ENCODE measurements at places on chromosomes 4 and X. TPM values are rescaled to one million over a fixed set of nuclear protein-coding genes. Genes with fewer than 3 reads are reported as not detected.

DNA sequence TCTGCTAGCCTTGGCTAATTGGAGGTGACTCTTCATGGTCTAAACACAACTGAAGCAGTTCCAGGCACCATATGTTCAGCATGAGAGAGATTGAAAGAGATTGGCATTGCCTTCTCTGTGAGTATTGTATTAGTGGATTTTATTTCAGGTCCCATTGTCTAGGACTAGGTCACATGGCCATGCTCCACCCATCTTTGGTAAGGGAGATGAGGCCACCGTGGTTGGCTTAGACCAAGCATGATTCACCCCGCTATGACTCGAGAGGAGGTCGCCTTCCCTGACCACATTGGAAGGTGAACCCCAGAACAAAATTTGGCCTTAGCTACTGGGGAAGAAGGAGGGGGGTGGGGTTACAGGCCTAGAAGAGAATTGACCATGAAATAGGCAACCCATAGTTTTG lies 109.9 kb upstream of the BCOR start:
- H3K4me3 ChIP-seq = no peak overlapping the region
- no peaks in the 10 kb centered on the region for H3K4me1 ChIP-seq
- no peaks in the 10 kb centered on the region for H3K27me3 ChIP-seq
- H3K36me3 ChIP-seq = no peaks in the 10 kb centered on the region
- no peak overlapping the region for H3K27ac ChIP-seq

DNA sequence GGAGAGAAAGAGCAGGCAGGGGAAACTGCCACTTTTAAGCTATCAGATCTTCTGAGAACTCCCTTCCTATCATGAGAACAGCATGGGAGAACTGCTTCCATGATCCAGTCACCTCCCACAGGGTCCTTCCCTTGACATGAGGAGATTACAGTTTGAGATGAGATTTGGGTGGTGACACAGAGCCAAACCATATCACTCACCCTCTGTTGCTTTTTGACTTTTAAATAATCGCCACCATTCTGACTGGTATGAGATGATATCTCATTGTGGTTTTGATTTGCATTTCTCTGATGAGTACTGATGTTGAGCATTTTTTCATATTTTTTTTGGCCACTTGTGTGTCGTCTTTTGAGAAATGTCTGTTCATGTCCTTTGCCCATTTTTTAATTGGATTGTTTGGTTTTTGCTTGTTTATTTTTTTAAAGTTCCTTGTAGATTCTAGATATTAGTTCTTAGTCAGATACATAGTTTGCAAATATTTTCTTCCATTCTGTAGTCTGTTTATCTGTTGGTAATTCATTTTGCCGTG lies 6.5 kb upstream of the PAQR3 start:
- H3K27ac ChIP-seq = no peak overlapping the region
- H3K27me3 ChIP-seq = peaks cover 4% of the 10 kb centered on the region
- H3K4me1 ChIP-seq = no peaks in the 10 kb centered on the region

- H3K36me3 ChIP-seq = peaks cover 19% of the 10 kb centered on the region
- no peak overlapping the region for H3K4me3 ChIP-seq
- H3K4me1 ChIP-seq = peaks cover 8% of the 10 kb centered on the region
- DNase-seq = no peak
- no peak overlapping the region for H3K27ac ChIP-seq
Measured at GRCh38 chr4:17814140-17814539, 3.4 kb downstream of the NCAPG start.

GRCh38 chrX:138745196-138745595 lies 33.7 kb upstream of the FGF13 start:
- no peaks in the 10 kb centered on the region for H3K36me3 ChIP-seq
- no peak overlapping the region for H3K27ac ChIP-seq
- no peaks in the 10 kb centered on the region for H3K4me1 ChIP-seq

DNA sequence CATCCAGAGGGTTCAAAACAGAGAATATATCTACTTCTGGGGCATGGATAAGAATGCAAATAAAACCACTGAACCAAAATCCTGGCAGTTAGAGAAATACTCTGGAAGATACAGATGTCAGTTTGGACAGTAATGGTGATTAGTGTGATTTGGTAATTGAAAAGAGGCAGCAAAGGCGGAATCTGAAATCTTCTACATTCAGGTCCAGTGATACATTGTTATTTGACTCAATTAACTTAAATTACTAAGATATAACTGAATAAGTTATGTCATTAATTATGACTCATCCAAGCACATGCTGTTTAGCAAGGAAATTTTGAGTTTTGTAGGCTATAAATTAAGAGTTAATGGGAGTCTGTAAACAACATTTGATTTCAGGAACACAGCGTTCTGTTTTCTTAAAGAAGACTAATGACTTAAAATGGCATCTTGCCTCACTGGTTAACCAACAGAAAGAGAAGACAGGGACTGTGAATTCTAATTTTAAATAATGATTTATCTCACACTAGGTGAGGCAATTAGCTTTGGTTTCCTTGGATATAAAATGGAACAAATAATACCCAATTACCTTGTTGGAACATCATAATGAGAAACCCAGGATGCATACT lies 937.1 kb downstream of the PDHA2 start:
- H3K27ac ChIP-seq = no peak overlapping the region
- H3K4me1 ChIP-seq = no peaks in the 10 kb centered on the region
- no peak for DNase-seq
- H3K4me3 ChIP-seq = no peak overlapping the region
- no peaks in the 10 kb centered on the region for H3K36me3 ChIP-seq

- H3K36me3 ChIP-seq = no peaks in the 10 kb centered on the region
- peak; percentile 71 for DNase-seq
- H3K27ac ChIP-seq = peak overlapping the region; percentile 83
- no peaks in the 10 kb centered on the region for H3K27me3 ChIP-seq
- H3K4me3 ChIP-seq = peak overlapping the region; percentile 62
Measured at GRCh38 chrX:48972220-48973164, 848 bp upstream of the KCND1 start.

DNA sequence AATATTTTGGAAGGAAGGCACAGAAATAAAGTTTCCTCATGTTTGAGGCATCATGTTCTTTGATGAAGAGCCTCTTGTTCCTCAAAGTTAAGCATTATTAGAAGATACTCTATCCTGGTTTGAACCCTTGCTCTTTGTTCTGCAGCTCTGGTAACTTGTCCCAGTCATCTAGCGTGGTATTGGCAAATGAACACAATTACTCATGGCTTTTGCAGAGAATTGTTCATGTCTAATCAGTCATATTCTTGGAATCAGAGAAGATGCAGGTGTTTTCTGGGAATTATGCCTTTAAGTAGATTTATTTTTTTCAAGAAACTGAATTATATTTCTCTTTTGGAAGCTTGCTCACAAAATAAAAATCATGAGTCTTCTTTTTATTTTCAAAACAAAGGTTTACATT lies 52.9 kb upstream of the HPGDS start:
- no peaks in the 10 kb centered on the region for H3K36me3 ChIP-seq
- no peaks in the 10 kb centered on the region for H3K27me3 ChIP-seq

GRCh38 chrX:110308220-110308619 lies 9.7 kb downstream of the AMMECR1 start:
- no peak overlapping the region for H3K4me3 ChIP-seq
- H3K36me3 ChIP-seq = no peaks in the 10 kb centered on the region
- H3K27me3 ChIP-seq = no peaks in the 10 kb centered on the region
- DNase-seq = no peak

DNA sequence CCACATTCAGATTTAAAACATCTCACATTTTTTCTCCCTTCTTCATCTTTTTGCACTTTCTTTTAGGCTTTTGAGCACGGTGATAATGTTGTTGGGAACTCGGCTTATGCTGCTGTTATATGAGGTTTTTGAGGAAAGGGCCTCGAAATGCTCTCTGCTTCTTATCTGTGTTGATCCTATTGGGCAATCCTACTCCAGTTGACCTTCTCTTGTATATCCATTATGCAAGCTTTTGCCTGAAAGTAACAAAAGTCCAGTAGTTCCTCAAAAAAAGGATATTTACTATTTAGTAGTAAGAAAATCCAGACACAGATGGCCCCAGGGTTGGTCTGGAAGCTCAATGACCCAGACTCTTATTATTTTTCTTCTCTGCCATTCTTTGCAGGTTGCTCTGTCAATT lies 57.7 kb upstream of the SPANXB1 start:
- no peaks in the 10 kb centered on the region for H3K4me1 ChIP-seq
- no peaks in the 10 kb centered on the region for H3K36me3 ChIP-seq
- no peak overlapping the region for H3K4me3 ChIP-seq
- H3K27me3 ChIP-seq = no peaks in the 10 kb centered on the region
- DNase-seq = no peak
- H3K27ac ChIP-seq = no peak overlapping the region

- peaks cover 13% of the 10 kb centered on the region for H3K27me3 ChIP-seq
- DNase-seq = no peak
- no peak overlapping the region for H3K27ac ChIP-seq
- no peaks in the 10 kb centered on the region for H3K4me1 ChIP-seq
Measured at GRCh38 chrX:102708900-102709299, 3.3 kb upstream of the GPRASP2 start.

DNA sequence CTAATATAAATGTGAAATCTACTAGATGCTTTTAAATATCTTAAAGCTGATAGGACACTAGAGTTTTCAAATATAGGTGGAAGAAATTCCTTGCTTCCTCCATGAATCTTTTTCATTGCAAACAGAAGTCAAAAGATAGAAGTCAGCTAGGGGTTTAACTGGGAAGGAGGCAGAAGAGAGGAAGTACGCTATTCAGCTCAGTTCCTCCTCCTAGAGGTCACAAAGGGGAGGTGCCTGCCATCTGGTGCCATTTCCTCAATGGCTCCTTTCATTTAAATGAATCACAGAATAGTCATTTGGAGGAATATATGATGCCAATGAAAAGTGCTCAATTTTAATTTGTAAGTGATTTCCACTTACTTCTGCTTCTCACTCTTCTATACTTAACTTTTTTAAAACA lies 8.5 kb downstream of the COL25A1 start:
- DNase-seq = peak; percentile 87
- no peaks in the 10 kb centered on the region for H3K36me3 ChIP-seq
- H3K4me3 ChIP-seq = no peak overlapping the region
- H3K27ac ChIP-seq = no peak overlapping the region

- H3K4me3 ChIP-seq = no peak overlapping the region
- H3K4me1 ChIP-seq = no peaks in the 10 kb centered on the region
- H3K36me3 ChIP-seq = no peaks in the 10 kb centered on the region
Measured at GRCh38 chr4:8910100-8910821, 38.6 kb upstream of the HMX1 start.

GRCh38 chr4:22029803-22030202 lies 81.2 kb upstream of the KCNIP4 start:
- no peaks in the 10 kb centered on the region for H3K27me3 ChIP-seq
- H3K27ac ChIP-seq = no peak overlapping the region
- no peaks in the 10 kb centered on the region for H3K36me3 ChIP-seq
- peak; percentile 14 for DNase-seq

GRCh38 chr4:13793020-13793710 lies 165.6 kb upstream of the BOD1L1 start:
- H3K4me1 ChIP-seq = no peaks in the 10 kb centered on the region
- H3K27ac ChIP-seq = no peak overlapping the region
- H3K36me3 ChIP-seq = no peaks in the 10 kb centered on the region
- no peak for DNase-seq
- H3K27me3 ChIP-seq = no peaks in the 10 kb centered on the region

GRCh38 chr4:151581570-151581969 lies 172.6 kb downstream of the FHIP1A start:
- no peak overlapping the region for H3K27ac ChIP-seq
- no peak overlapping the region for H3K4me3 ChIP-seq
- no peaks in the 10 kb centered on the region for H3K27me3 ChIP-seq
- no peak for DNase-seq
- H3K4me1 ChIP-seq = no peaks in the 10 kb centered on the region

APLN gene
- total RNA-seq = 0.16 TPM

SRPX gene
- 12.5 TPM for total RNA-seq

TCEAL6 gene
- 0.24 TPM for total RNA-seq

RAI2 gene
- total RNA-seq = 1.4 TPM

TSPAN7 gene
- 7.2 TPM for total RNA-seq

NEUROG2 gene
- not detected for total RNA-seq

Measured in GM23338 (cell line).